ENCODE measurements at places on chromosomes 12 and 14.

DNA sequence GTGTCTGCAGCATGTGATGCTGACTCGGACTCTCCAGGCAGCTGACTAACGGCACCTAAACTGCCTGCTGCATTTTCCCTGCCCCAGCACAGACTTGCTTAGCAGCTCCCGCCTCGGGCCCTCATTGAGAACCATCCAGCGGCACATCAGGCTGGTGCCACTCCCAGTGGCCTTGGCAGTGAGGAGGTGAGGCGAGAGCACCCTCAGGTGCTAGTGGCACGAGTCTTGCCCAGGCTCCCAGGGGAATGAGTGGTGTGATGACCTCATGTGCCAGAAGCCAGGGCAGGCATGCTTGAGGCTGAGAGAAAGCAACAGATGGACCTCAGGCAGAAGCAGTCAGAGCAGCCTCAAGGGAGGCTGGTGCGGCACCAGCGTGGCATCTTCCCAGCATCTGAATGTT is 60.2 kb downstream of the PRKCH start:
- DNase-seq: no peak

DNA sequence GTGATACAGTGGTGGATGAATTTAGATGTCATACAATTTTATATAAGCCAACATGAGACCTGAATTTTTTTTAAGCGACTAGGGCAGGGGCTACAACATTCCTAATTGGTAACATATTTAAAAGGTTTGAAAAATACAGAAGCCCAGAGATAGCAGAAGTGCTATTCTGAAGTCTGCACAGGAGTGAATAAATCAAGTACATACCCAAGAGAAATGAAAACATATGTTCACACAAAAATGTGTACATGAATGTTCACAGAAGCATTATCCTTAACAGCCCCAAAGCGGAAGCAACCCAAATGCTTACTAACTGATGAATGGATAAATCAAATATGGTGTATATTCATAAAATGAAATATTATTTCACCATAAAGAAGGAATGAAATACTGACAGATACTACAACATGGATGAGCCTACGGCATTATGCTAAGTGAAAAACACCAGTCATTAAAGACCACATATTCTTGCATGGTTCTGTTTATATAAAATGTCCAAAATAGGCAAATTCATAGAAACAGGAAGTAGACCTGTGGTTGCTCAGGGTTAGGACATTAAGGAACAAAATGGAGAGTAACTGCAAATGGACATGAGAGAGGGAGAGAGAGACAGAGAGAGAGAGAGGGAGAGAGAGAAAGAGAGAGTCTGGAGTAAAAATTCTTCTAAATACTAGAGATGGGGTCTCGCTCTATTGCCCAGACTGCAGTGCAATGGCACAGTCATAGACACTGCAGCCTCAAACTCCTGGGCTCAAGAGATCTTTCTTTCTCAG is 28.0 kb upstream of the GXYLT1 start:
- DNase-seq: no peak

DNA sequence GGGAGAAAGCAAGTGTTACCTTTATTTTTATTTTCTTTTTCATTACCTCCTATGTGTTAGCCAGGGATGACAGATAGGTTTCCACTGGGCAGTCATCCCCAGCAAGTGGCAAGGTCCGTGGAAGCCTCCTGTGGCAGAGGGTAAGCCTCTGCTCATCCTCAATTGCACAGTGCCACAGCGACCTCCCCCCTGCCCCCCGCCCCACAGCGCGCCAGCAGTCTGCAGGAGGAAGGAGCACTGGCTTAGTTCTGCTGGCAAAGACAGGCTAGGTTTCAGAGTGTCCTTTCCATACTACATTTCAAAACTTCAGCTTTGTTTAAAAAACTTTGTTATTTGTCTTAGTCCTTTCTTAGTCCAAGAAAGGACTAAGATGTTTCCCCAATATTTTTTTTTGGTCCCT is 194.7 kb downstream of the EXOC5 start:
- no peak for DNase-seq

GRCh38 chr14:59265808-59266207 is 77.3 kb downstream of the DAAM1 start:
- no peak for DNase-seq

DNA sequence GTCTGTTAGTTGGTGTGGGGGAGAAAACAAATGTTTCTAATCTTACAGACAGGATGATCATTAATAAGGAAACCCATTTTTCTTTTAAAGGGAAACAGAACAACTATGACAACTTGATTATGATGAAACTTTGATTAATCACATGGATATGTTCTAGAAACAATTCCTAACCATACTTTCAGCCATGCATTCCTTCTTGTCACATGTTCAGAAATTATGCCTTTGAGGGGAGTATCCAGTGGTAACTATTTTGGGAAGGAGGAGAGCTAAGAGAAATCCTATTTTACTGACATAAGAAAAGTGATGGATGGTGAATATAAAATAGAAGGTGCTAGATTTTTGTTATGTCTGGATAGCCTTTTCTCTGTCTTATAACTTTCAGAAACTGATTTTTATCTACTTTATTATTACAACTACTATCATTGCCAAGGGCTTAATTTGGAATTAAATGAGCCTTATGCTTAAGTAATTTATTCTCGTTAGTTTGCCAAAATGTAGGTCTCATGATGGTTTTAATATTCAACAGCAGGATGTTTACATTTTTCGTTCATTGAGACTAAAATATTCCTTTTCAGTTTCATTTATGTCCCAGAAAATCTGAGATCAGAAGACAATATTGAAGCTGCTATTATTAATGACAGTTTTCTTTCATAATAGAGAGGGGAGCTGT is 200.1 kb downstream of the TMTC2 start:
- no peak for DNase-seq

Measured in T-helper 22 cell (primary cell).